Stimulated activated CD4-positive, alpha-beta T cell treated with anti-CD3 and anti-CD28 coated beads, Interleukin-12 subunit alpha, Interleukin-12 subunit beta, amount 100 ng/mL, for 48 hours (primary cell): ENCODE measurements at places on chromosomes 16 and 17.

DNA sequence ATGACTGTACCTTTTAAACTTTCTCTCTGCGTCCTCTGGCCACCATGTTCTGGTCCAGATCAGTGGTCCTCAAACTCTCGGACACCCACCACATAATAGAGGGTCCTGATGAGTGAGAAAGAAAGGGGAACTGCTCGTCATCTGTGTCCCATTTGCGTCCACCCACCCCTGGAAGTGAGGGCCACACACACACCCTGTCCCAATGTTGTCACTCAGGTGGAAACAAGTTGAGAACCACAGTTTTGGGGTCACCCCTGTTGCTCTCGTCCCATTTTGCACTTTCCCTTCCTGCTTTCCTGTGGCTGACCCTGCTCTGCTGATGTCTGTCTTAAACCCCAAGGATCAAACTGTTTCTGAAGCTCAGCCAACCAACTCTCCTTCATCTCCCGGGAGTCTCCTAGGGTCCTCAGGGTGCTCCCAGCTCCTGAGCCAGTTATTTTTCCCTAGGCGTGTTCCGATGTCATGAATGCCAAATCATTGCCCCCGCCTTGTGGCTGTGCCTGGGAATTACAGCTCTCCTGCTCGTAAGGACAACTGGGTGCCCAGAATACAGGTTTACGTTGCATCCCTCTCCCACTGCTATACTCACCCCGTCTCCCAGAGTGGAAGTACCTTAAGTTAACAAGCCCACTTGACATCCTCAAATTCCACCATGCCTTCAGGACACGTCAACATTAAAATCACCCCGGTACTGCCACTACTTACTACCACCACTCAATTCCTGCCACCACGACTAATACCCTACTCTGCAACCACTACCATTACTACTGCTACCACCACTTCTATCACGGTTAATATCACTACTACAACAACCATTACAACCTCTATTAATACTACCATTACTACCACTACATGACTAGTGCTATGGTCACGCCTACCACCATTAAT lies 26.0 kb upstream of the HNF1B start:
- DNase-seq, result peak; percentile 49

- DNase-seq, result no peak
These were observed 5.6 kb upstream of the TBX2 start for GRCh38 chr17:61393904-61394629.

GRCh38 chr17:50830994-50831393 lies 4.4 kb upstream of the WFIKKN2 start:
- no peak for DNase-seq

DNA sequence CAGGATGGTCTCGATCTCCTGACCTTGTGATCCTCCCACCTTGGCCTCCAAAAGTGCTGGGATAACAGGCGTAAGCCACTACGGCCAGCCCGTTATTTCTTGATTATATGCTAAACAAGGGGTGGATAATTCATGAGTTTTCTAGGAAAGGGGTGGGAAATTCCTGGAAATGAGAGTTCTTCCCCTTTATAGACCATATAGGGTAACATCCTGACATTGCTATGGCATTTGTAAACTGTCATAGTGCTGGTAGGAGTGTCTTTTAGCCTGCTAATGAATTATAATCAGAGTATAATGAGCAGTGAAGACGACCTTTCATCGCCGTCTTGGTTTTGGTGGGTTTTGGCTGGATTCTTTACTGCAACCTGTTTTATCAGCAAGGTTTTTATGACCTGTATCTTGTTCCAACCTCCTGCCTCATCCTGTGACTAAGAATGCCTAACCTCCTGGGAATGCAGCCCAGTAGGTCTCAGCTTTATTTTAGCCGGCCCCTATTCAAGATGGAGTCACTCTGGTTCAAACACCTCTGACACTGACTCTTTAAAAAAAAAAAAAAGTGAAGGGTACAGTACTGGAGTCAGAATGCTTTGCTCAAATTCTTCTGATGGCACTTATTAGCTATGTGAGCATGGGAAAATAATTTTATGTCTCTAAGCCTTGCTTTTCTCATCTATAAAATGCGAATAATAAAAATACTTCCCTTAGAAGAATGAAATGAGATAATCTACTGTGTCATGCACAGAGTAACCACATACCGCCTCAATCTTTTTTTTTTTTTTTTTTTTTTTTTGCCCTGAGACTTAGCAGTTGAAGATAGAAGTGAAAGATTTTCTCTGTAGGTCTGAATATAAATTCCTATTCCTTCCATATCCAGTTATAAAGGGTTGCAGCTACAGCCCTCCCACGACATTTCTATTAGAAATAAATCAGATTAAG lies 5.1 kb upstream of the CALCOCO2 start:
- no peak for DNase-seq

GRCh38 chr17:4861052-4861451 lies 27.9 kb downstream of the MINK1 start:
- no peak for DNase-seq

DNA sequence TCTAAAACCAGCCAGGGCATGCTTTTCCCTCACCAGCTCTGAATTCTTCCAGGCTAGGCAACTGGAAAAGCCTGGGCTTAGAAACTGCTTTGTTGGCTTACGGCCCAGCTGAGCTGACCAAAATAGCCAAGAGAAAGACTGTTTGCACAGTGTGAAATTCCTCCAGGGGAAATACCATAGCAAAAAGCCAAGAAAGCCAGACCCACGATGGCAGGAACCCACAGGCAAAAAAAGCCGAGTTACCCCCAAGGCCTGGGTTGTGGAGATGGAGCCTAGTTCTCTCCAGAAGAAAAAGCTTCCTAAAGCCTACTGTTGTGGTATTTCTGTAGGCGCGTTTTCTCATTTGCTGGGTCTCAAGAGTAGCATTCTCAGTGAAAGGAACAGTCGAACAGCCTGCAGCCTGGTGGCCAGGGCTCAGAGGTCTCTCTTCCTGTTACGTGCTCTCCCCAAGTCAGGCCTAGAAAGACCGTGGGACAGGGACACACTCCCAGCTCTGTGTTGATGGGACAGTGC lies 9.2 kb downstream of the SP2 start:
- DNase-seq, result no peak

- no peak for DNase-seq
These were observed 6.3 kb downstream of the ARL2BP start for GRCh38 chr16:57251352-57251751.

DNA sequence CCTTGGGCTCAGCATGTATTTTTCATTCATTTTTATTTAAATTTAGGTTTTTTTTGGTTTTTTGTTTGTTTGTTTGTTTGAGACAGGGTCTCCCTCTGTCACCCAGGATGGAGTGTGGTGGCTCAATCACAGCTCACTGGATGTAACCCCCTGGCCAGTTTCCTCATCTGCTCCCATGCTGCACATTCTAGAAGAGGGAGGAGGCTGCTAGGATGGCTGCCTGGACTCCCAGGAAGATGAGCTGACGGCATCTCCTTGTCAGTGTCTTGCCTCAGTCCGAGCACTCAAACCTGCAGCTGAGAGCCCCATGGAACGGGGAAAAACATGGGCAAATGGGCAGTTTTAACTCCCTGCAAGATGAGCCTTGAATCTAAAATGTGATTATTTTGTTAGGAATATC lies 7.5 kb downstream of the MEAK7 start:
- no peak for DNase-seq

- no peak for DNase-seq
These were observed 67.9 kb downstream of the TNRC6C start for GRCh38 chr17:78026381-78026780.

GRCh38 chr16:57265850-57266530 lies 18.5 kb downstream of the PLLP start:
- DNase-seq, result no peak

DNA sequence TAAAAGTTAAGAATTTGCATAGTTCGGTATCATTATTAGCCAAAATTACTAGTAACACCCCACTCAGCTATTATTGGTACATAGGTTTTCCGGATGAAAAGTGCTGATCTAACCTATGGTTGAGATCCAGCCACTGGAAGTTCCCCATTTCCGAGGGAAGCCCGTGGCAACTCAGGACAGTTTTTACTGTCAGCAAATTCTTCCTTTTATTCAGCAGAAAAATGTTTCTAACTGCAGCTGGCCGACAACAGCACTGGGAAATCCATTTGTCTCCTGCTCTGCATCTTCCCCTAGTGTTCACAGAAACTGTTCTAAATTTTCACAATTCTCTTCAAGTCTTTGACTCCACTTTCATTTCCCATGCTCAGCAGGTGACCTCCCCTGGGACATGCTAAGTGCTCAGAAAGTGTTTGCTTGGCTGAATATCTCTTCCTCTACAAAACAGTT lies 15.5 kb upstream of the MMD start:
- DNase-seq, result no peak

GRCh38 chr16:74673876-74674275 lies 7.2 kb upstream of the RFWD3 start:
- DNase-seq, result no peak

DNA sequence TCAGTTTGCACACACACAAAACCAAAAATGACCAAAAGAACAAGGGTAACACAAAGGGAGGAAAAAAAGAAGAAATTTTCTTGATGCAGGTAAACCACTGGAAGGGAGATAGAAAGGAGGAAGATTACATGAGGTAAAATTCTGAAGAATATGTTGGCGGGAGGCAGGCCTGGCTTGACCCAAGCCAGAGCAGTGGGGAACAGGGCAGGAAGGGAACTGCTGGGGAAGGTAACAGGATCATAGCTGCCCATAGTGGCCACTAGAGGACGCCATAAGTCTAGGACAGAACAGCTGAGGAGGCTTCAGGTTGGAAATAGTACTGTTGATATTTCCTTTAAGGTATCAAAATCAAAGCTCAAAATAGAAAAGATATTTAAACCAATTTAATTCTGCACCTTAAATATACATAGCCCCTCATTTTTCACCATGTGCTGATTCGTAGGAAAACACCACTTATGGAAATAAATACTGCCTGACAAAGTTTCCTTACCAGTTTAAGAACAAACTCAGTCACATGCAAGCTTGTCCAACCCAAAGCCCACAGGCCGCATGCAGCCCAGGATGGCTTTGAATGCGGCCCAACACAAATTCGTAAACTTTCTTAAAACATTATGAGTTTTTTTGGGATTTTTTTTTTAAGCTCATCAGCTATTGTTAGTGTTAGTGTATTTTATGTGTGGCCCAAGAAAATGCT lies 15.5 kb downstream of the VPS35 start:
- peak; percentile 37 for DNase-seq

GRCh38 chr17:50482516-50482915 lies 3.9 kb downstream of the RSAD1 start:
- DNase-seq, result peak; percentile 74

- DNase-seq, result no peak
These were observed 16.7 kb upstream of the USP36 start for GRCh38 chr17:78857266-78857665.

DNA sequence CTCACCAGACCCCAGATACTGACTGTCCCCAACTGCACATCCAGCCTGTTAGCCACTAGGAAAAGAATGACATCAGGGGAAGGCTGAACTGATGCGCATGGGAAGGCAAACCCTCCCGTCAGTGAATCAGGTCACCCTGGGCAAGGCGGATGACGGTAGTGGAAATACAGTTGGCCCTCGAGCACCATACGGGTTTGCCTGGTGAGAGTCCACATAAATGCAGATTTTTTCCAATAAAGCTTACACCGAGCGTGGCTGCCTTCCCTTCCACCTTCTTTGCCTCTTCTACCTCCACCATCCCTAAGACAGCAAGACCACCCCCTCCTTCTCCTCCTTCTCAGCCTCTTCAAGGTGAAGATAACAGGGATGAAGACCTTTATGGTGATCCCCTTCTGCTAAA lies 236.1 kb upstream of the TNRC6C start:
- DNase-seq, result no peak

DNA sequence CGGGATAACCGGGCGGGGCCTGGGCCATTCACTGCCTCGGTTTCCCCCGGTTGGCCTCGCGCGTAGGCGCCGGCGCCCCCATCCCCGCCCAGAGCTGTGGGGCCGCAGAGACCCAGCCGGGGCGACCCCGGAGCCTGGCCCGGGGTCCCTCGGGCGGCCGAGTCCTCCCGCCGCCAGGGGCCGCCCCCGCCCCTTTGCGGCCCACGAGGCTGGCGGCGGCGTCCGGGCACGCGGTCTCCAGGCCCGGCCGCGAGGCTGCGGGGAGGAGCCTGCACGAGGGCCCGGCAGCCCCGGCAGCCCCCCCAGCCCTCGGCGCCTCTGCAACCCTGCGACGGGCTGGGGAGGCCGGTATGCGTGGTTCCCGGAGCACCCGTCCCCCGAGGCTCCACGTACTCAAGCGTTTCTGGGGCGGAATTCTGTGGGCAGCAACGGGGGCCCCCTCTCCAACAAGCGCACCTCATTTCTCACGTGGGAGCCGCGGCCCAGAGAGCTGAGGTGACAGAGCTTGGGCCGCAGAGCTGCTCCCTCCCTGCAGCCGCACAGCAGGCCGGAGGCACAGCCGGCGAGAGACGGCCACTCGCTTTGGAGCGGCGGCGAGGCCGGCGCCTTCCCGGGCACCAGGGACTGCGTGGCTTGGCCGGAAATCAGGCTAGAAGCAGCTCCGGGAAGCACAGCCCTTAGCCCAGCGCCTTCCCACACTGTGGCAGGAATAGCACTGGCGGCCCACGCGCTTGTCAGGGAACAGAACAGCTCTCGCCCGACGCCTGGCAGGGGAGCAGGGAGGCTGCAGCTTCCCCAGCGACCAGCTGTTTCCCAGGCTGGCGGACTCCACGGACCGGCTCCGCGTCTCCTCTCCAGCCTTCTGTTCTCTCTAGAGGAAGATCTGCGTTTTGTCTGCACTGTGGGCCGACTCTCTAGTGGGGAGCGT lies 867 bp upstream of the LIMD2 start:
- DNase-seq, result no peak

DNA sequence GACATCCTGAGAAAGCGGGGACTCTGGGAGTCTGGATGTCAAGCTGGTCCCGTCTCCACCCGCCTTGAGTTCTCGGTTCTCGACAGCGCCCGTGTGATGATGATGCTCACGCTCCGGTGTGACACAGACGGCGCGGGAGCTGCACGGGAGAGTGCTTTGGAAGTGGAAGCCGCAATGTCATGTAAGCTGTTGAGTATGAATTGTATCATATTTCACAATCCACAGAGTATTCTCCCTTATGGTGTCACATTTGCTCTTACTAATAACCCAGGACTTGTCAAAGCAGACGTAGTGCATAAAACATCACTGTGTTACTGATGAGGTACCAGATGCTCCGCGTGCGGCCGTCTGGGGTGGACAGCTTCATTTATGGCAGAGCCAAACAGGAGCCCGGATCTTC lies 217.5 kb upstream of the CHMP6 start:
- no peak for DNase-seq

DNA sequence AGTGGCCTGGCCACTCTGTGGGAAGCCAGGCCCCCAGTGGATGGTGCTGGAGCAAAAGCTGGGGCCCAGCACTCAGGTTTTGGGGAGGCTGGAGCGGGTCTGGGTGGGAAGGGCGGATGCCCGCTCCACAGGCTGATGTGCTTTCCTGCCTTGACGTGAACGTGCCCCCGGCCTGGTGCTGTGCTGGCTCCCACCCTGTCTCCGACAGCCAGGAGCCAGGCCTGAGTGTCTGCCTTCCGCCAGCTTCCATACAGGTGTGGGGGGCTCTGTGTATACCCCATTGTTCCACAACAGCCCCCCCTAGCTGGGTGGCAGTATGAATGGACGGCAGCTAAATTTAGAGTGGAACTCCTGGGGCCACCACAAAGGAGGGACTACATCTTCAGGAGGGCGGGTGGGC lies 20.0 kb downstream of the HIC1 start:
- DNase-seq, result no peak

- DNase-seq, result no peak
These were observed 2.8 kb downstream of the DRC3 start for GRCh38 chr17:17975436-17975835.
